Smooth muscle cell of the umbilical artery (primary cell): ENCODE measurements at places on chromosomes 3 and 15. TPM values are rescaled to one million over a fixed set of nuclear protein-coding genes. Genes with fewer than 3 reads are reported as not detected.

The FURIN gene
- total RNA-seq = 61.8 and 130 TPM in 2 replicates

The CRYGS gene
- total RNA-seq = 1.4 and 2.4 TPM in 2 replicates

The ST3GAL6 gene
- total RNA-seq = 14.3 and 25.8 TPM in 2 replicates

The GOLGA8S gene
- 0.05 TPM in 1 of 2 replicates, not detected in the other for total RNA-seq

The CPA3 gene
- not detected in 2 replicates for total RNA-seq
